ENCODE measurements at places on chromosomes 7 and 10.

DNA sequence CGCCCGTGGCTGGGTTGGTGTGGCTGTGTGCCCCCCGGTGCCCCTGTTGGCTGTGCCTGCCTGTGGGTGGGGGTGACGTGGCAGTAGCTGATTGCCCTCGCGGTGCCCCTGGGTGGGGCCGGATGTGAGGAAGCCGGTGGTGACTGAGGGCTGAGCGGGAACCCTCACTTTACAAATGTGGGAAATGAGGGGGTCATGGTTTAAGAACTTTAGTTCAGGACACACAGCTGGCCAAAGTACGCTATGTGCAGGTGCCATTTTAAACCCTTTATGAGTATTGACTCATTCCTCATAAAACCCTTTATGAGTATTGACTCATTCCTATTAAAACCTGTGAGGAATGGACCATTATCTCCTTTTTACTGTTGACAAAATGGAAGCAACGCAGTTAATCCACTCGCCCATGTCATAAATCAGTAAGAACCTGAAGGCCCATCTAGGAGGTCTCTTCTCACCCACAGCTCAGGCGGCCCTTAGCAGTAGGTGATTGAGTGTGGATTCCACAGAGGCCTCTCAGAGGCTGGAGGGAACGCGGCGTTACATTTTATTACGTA lies 290.1 kb upstream of the COBL start:
- no peak for DNase-seq

GRCh38 chr10:58385784-58386112 lies 538 bp downstream of the TFAM start:
- DNase-seq: peak; percentile 17

- DNase-seq: no peak
These were observed 91.4 kb downstream of the ZNF777 start for GRCh38 chr7:149369497-149369896.

DNA sequence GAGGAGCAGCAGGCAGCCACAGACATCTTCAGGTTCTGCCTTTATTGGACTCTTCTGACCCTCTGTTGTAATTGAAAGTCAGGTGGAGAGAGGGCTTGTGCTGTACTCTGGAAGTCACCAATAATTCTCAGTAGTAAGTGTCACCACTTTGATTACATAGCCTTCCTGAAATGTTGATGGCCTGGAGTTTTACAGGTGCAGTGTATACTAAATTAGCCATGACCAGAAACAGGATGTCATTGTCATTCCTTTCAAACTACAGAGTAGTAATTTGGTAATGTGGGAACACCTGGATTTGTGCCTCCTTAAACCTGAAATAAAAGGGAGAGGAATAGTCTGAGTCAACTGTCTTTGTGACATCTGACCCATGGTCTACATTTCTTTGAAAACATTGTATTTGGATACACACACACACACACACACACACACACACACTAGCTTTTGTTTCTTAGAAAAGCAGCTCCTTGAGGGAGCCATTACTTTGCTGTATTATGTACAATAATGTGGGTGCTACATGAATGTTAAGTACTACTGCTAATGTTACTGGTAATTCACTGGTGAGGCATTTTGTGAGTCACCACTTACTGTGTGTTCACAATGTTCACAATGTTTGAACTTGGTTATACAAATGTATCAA lies 19.6 kb downstream of the ARL4A start:
- no peak for DNase-seq

GRCh38 chr10:118256825-118257570 lies 85.1 kb downstream of the FAM204A start:
- no peak for DNase-seq

DNA sequence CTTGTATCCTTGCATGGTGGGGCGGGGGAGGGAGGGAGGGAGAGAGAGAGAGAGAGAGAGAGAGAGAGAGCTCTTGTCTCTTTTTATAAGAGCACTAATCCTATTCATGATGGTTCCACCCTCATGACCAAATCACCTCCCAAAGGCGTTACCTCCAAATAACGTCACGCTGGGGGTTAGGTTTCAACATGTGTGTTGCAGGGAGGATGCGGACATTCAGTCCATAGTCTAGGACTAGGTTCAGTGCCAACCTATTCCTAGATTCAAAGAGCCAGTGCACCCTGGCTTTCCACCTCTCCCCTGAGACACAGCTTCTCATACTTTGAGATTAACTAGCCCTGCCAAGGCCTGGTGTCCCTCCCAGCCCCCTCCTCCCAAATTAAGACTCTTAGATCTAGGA lies 123.0 kb downstream of the GRK5 start:
- no peak for DNase-seq

GRCh38 chr10:101217044-101217425 lies 12.2 kb downstream of the LBX1 start:
- no peak for DNase-seq

DNA sequence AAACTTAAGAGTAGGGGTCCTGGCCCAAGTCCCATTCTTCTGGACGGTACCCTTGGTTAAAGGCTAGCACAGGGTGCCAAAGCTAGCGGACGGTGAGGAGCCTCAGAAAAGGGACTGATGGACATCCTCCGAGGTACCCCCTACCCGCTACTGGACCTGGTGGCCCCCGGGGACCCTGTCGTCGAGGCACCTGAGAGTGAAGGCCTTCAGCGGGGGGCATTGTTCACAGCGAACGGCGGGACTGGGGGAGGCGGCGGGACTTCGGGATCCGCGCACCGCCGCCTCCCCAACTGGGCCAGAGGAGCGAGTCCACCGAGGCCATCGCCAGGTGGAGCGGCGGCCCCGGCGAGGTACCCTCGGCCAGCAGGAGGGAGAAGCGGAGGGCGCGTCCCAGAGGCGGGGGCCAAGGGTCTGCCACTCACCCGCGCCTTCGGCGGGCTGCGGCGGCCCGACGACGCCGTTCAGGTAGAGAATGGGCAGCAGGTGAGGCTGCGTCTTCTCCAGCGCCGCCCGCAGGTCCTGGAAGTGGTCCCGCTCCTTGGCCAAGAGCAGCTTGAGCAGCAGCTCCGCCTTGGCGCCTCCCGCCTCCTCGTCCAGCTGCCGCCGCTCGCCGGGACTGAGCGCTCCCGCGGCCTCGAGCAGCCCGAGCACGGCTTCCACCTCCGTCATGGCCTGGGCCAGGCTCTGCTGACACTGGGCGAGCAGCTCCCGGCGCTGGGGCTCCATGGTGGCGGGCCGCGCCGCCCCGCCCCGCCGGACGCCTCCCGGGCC lies 575 bp downstream of the DLG5 start:
- DNase-seq: peak; percentile 59

GRCh38 chr7:135192914-135193536 lies 18.3 kb downstream of the WDR91 start:
- no peak for DNase-seq

GRCh38 chr7:157954901-157955300 lies 618.1 kb downstream of the DNAJB6 start:
- no peak for DNase-seq

DNA sequence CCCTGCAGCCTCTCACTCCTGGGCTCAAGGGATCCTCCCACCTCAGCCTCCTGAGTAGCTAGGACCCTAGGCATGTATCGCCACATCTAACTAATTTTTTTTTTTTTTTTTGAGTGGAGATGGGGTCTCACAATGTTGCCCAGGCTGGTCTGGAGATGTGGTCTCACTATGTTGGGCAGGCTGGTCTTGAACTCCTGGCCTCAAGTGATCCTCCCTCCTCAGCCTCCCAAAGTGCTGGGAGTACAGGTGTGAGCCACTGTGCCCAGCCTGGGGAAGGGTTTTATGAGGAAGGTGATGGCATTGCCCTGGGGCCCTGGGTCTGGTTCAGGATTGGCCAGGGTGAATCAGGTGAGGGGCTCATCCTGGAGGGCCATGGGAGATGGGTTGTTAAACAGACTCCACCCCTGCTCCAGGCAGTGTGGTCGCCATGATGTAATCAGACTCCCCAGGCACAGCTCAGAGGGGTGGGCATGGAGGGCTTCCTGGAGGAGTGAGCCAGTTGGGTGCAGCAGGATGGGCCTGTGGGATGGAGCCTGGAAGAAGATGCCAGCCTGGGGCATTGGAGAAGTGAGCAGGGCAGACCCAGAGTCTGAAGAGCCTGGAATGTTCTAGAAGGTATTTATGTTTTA lies 82.7 kb downstream of the MYL10 start:
- no peak for DNase-seq

GRCh38 chr10:9796564-9796963 lies 1221.1 kb upstream of the CELF2 start:
- DNase-seq: no peak

- no peak for DNase-seq
These were observed 14.7 kb downstream of the ECHDC3 start for GRCh38 chr10:11756766-11757315.

- DNase-seq: no peak
These were observed 17.5 kb downstream of the HGF start for GRCh38 chr7:81752318-81752714.

DNA sequence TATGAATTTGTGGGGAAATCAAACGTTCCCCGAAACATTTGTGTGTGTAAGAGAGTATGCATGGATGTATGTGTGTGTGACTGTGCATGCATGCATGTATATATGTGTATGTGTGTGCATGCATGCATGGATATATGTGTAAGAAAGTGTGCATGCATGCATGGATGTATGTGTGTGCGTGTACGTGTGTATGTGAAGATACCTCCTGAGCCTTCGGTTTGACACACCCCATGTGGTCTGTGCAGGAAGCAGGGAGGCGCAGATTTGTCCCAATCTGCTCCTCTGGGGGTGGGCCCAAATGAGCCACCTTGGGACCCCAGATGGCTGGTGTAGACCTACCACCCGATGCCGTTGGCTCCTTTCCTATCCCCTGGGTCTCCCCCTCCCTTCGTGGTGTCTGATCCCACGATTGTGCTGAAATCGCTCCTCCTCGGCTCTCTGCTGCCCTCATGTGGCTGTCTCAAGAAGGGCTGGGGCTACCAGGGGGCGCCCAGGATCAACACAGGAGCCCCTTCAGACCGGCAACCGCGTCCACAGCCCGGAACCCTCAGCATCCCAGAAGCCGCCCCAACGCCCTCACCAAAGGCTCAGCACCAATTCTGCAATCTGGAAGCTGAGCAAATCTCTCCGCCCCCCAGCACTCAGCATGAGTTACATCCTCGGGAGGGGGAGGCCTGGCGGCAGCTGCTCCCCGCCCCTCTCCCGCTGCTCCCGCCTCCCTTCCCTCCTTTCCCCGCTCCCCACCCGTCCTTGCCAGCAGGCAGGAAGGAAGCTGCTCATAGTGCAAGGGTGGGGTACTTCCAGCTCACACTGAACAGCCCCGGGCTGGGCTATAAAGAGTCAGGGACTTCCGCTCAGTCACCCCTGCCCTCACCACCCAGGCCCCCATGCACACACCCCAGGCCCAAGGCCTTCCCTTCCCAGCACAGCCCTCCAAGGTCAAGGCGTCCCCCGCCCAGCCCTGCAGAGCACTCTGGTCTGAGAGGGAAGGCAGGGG lies 2.3 kb upstream of the NOS3 start:
- peak; percentile 65 for DNase-seq

DNA sequence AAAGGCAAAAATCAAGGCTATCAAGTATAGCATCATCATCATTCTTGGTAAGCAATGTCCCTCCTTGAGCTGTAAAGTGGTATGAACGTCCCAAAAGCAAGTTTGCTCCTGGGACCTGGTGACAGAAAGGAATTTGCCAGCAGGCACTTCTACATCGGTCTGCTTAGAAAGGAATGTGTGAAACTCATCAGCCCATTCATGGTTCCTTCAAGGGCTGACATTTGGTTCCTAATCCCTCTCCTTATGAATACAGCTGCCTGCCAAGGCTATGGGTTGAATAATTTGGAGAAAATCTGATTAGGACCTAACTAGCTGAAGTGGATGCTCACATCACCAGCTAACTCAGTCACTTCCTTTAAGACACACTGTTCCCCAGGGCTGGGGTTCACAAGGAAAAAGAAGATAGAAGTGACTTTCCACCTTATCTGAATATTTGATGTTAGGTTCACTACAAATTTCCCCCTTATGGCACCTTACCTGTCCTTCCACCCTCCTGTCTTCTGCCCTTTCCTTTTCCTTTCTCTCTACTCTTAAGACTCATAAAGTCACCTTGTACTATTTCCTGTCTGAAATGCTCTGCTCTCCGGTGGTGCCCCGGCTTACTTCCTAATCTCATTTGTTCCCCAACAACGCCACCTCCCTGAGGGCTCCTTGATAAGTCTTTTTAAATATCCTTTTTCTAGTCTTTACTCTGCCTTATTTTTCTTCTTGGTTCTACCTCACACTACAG lies 187.1 kb downstream of the NPSR1 start:
- no peak for DNase-seq

GRCh38 chr7:101950450-101951119 lies 133.2 kb downstream of the CUX1 start:
- DNase-seq: no peak

GRCh38 chr7:21603462-21603861 lies 60.6 kb downstream of the DNAH11 start:
- no peak for DNase-seq

DNA sequence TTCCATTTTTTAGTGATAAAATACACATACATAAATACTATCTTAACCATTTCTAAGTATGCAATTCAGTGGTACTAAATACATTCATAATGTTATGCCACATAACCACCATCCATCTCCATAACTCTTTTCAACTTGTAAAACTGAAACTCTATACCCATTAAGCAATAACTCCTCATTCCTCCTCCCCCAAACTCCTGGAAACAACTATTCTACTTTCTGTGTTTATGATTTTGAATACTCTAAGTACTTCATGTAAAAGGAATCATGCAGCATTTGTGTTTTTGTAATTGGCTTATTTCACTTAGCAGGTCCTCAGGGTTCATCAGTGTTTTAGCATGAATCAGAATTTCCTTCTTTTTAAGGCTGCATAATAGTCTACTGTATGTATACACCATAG lies 131.8 kb downstream of the TES start:
- no peak for DNase-seq

DNA sequence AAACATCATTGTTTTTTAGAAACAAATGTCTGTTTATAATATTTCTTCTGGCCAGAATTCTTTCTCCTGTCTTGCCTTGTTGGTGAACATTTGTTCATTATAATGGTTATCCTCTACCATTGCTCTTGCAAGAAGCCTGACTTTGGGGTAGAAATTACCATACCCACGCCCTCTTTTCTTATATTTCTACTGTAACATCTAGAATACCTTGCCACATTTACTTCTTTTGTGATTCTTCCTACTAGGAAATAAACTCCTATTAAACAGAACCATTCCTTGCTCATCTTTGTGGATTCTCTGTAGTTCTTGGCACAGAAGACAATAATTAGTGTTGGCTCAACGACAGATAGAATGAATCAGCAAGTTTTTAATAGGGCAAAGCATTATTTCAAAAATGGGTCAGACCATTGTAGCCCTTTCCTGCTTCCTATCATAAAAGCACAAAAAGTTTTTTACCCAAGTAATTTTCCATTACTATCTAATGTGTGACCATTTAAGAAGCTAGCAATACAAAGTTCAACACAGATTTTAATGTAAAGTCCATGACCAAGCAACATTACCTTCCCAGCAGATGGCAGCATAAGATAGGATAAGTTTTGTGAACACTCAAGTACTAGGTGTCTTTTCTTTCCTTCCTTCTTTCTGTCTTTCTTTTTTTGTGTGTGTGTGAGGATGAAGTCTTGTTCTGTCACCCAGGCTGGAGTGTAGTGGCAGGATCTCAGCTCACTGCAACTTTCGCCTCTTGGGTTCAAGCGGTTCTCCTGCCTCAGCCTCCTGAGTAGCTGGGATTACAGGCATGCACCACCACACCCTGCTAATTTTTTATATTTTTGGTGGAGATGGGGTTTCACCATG lies 270.4 kb downstream of the HGF start:
- peak; percentile 52 for DNase-seq

- no peak for DNase-seq
These were observed 143.4 kb downstream of the TCF7L2 start for GRCh38 chr10:113093188-113094113.

Measured in uterus (tissue), 4 donors.